Mucosa of gallbladder (tissue), 1 donor: ENCODE measurements at places on chromosomes 16 and 17.

GRCh38 chr16:29141586-29142324, 156.9 kb downstream of the LAT start:
- no peak for DNase-seq

DNA sequence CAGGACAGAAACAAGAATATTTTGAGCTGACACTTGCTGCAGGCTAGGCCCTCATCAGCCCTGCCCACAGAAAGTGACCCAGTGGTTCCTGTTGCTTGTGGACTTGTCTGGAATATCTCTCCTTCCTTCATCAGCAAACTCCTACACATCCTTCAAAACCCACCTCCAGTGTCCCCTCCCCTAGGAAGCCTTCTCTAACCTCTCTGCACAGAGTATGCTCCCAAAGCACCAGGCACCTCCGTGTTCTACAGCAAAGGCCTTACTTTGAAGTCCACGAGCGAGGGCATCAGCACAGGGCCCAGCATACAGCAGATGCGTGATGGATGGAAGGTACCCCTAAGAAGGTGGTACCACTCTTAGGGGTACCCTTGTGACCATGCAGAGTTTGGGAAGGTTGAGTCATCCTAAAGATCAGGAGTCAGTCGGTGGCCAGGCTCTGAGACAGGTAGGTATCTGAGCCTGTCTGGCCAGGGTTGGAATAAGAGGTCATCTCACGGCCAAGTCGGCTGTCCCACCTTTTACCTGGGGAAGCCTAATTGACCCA, 2.0 kb downstream of the CCDC102A start:
- DNase-seq: no peak

- no peak for DNase-seq
Measured at GRCh38 chr17:80262775-80263244, 2.2 kb downstream of the RNF213 start.

- no peak for DNase-seq
Measured at GRCh38 chr16:945271-946047, 25.3 kb downstream of the LMF1 start.

GRCh38 chr16:66026211-66026610, 340.3 kb upstream of the CDH5 start:
- no peak for DNase-seq
